ENCODE measurements at places on chromosomes 12 and 14. TPM values are rescaled to one million over a fixed set of nuclear protein-coding genes. Genes with fewer than 3 reads are reported as not detected.

- no peak for DNase-seq
Observed at GRCh38 chr12:76962099-76962498, 83.3 kb upstream of the CSRP2 start.

VRTN gene
- not detected for total RNA-seq

GRCh38 chr12:24788886-24789285, 160.0 kb downstream of the BCAT1 start:
- no peak for DNase-seq

- peak; percentile 3 for DNase-seq
Observed at GRCh38 chr12:91007531-91008290, 2.9 kb upstream of the EPYC start.

DNA sequence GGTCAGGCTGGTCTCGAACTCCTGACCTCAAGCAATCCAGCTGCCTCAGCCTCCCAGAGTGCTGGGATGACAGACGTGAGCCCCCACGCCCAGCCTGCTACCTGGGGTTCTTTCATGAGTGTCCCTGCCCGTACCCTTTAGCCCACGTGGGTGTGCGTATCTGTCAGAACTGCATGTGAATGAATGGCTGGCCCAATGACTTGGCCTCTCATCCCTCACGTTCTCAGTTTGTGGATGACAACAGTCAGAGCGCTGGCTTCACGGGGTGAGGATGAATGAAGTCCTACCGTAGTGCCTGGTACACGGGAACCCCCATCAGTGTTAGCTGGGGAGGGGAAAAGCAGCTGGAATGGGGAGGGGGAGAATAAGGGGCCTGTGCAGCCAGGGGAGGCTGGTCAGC, 16.1 kb upstream of the ZDHHC22 start:
- no peak for DNase-seq

TMEM119 gene
- total RNA-seq: not detected

DNA sequence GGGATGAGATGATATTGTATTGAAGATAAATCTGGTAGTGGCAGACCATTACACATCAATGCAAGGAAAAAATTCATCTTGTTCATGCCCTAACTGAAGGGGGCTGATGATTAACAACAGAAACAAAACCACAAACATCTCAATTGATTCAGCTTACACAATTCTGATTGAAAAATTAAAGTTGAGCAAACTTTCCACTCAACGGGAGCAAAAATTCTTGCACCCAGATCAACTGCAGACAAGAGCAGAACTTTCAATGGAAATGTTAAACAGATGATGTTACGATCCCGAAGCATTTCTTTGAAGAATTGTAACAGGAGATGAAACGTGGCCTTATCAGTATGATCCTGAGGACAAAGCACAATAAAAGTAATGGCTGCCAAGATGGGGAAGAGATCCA, 172.4 kb upstream of the SOX5 start:
- no peak for DNase-seq

DNA sequence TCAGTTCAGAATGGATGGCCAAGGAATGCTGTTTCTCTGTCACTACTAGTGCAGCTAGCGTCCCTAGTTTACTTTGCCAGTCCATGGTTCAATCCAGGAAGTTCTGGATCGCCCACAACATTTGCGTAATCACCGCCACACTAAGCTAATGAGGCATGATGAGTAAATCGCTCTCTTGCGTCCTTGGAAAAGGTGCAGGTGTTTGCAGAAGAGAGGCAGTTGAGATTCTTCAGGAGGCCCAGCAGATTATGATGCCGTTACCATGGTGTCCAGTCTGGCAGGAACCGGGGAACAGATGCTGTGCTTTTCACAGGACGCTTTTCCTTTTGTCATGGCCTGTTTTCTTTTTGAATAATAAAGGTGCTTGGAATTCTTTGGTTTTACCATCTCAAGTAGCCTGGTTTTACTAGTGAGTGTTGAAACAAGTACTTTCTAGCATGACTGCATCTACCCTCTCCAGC, 9.0 kb downstream of the TPH2 start:
- DNase-seq: no peak

DIO3 gene
- total RNA-seq: not detected

DNA sequence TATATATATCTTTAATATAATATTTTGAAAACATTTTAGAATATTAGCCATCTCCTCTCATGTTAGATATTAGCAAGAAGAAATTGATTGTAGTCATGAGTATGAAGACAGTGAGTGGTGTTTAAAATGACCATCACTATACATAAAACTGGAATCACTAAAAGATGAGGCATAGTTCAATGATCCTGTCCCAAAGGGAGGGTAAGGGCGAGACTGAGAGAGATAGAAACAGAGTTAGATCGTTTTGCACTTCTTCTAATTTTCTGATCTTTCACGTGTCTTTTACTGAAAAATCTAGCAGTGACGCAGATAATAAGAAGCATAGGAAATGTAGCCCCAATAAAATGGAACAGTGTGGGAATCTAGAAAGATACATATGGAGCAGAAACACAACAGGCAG, 627.4 kb downstream of the SLC16A7 start:
- DNase-seq: no peak

- DNase-seq: no peak
Observed at GRCh38 chr12:62806244-62806836, 128.6 kb downstream of the PPM1H start.

- peak; percentile 6 for DNase-seq
Observed at GRCh38 chr14:78848234-78848820, 678.2 kb downstream of the NRXN3 start.

MYF6 gene
- total RNA-seq: not detected

RTRAF gene
- 235 TPM for total RNA-seq

DNA sequence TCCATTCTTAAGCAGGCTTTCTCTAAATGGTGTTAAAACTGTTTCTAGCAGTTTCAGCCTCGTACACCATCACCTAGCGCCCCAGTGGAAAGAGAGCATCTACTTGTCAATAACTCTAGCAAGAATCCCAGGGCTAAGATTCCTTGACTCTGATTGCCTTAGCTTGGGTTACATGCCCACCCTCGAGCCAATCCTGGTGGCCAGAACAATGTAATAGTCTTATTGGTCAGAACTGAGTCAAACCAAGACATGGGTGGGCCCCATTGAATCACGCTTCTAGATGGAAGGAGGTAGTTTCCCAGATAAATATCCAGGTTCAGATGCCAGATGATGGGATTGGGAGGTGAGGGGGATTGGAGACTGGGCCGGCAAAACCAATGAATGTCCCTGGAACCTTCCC, 55.9 kb upstream of the MED13L start:
- no peak for DNase-seq

- DNase-seq: no peak
Observed at GRCh38 chr14:54332490-54332889, 64.3 kb upstream of the CDKN3 start.

- DNase-seq: no peak
Observed at GRCh38 chr12:123979566-123979965, 6.6 kb downstream of the ZNF664 start.

DNA sequence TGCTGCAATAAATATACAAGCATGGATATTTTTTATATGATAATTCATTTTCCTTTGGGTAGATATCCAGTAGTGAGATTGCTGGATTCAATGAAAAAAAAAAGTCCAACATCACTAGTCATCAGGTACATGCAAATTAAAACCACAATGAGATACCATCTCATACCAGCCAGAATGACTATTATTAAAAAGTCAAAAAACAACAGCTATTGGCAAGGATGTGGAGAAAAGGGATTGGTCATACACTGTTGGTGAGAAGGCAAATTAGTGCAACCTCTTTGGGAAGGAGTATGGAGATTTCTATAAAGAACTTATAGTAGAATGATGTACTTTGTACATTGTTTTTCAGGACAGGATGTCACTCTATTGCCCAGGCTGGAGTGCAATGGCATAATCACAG, 531.2 kb upstream of the MGAT4C start:
- no peak for DNase-seq

GRCh38 chr14:69288956-69289705, 29.2 kb downstream of the GALNT16 start:
- DNase-seq: no peak

DNA sequence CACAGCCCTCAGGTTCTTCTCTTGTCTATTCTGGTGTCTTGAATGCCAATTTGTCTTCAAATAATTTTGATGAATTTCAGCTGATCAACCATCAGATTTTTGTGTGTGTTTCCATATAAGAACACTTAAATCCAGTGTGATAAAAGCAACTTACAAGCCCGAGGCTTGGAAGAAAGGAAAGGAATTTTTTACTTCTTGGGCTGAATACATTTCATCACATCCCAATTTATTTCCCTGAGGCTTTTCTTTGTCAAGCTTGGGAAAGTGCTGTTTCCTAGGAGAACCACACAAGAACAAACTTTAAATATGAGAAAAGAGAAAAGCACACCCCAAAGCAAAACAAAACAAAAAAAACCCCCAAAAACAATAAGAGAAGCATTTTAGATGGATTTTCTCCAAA, 26.6 kb downstream of the GPRC5D start:
- DNase-seq: no peak

RPGRIP1 gene
- not detected for total RNA-seq

DNA sequence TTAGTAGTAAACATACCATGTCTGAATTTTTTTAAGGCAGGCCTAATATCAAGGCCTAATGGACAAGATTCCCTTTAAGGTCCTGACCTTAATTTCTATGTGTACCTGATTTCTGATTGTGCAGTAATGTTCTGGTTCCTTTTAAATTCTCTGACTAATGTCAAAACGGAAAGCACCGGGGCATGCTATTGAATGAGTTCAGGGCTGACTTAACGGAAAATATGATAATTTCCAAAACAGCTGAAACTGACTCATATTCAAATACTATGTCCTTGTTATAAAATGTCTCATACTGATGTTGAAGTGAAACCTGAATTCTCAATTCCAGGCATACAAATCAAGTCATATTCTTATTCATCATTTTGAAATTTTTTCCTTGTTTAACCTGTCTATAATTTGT, 6.7 kb downstream of the TAS2R43 start:
- peak; percentile 20 for DNase-seq

VASH1 gene
- 2.2 TPM for total RNA-seq

DNA sequence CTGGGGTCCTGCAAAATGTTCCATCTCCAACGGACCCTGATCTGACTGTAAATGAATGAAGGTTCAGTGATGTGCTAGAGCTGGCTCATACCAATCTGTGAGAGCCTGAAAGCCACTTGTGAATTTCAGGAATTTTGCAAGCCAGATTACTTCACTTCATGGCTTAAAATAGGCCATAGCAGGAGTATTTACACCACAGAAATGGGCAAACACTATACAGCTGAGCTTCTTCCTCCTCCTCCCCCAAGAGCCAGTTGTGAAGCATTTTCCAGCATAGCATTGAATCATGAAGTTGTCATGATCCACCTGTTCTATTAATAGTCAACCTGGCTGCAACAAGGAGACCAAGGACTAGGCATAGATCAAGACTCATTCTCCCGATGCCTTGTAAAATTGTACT, 141.3 kb upstream of the RASSF8 start:
- DNase-seq: no peak

DNA sequence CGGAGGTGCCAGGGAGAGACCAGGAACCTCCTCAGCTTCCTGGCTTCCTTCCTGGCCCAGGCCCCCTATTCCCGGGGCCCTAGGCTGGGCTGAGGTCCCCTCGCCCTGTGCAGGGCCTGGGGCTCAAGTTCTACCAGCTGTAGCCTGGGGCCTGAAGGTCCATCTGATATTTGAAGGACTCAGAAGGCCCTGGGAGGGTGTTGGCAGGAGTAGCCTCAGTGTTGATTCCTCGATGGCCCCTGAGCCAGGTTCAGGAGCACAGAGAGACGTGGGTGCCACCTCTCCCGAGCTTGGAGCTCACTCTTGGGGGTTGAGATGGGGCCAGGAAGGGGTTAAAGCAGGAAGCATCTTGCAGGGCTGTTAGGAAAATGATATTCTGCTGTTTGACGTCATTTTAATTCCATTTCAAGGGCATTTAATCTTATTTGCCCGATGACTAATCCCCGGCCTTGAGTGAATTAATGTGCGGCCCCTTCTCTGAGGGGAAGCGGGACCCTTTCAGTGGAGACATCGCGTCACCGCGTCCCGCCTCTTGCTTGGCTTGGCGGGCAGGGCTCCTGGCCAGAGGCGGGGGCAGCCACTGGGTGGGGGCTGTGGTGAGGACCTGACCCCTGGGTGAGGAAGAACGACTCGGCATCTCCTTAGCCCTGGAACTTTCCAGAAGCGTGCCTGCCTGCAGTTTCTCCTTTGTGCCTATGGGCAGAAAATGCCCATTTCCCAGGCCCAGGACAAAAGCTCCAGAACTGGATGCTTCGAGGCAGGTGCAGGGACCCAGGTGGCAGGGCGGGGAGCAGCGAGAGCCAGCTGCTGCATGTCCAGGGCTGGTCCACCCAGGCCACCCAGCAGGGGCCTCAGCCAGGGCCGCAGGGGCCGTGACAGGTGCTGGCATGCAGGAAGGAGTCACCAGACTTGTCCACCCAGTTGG, 158.3 kb downstream of the KIF26A start:
- DNase-seq: no peak

DNA sequence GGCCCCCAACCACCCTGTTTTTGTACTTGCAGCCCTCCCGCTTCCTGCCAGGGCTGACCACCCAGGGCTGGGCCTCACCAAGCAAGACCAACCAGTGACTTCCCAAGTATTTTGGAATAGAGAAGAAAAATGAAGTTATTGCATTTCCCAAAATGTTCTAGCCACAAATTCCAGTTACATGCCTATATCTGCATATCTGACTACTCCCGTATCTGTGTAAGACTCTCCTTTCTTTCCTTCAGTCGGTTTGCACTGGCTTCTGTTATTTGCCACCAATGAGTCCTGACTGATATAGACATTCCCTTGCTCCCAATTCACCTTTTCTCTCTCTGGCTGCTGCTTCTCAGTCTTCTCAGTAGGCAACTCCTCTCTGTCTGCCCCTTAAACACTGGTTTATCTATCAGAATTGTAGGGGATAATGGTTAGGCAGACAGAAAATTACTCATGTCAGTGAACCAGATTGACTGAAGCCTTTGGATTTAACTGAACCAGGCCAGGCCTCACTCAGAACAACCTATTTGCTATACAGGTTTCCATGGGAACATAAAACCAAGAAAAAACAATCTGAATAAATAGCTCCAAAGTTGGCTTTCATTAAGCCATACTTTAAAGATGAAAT, 85.3 kb downstream of the SPTSSA start:
- DNase-seq: no peak

- no peak for DNase-seq
Observed at GRCh38 chr12:40635141-40635731, 57.0 kb upstream of the CNTN1 start.

DNA sequence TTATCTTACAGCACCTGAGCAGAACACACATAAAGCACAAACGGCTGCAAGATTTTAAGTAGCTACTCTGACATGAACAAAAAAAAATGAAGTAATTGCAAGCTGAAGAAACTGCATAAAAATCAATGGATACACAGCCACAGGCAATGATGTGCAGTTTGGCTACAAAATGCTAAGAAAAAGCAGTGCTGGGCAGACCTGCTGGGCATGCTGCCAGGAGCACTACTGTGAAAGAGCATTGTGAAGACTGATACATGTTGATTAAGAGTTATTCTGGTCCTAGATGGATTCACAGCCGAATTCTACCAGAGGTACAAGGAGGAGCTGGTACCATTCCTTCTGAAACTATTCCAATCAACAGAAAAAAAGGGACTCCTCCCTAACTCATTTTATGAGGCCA, 20.1 kb upstream of the RTN1 start:
- DNase-seq: no peak

- DNase-seq: no peak
Observed at GRCh38 chr12:45773747-45774146, 44.2 kb downstream of the ARID2 start.

GRCh38 chr12:63940310-63941005, 96.0 kb downstream of the SRGAP1 start:
- no peak for DNase-seq
